Activated CD4-positive, alpha-beta T cell treated with anti-CD3 and anti-CD28 coated beads, Interleukin-2, amount 10 ng/mL, durations not matched to agents 7 days and 5 days (primary cell): ENCODE measurements at places on chromosomes 7 and 10. TPM values are rescaled to one million over a fixed set of nuclear protein-coding genes. Genes with fewer than 3 reads are reported as not detected.

ADRB1 gene
- total RNA-seq: not detected

DNA sequence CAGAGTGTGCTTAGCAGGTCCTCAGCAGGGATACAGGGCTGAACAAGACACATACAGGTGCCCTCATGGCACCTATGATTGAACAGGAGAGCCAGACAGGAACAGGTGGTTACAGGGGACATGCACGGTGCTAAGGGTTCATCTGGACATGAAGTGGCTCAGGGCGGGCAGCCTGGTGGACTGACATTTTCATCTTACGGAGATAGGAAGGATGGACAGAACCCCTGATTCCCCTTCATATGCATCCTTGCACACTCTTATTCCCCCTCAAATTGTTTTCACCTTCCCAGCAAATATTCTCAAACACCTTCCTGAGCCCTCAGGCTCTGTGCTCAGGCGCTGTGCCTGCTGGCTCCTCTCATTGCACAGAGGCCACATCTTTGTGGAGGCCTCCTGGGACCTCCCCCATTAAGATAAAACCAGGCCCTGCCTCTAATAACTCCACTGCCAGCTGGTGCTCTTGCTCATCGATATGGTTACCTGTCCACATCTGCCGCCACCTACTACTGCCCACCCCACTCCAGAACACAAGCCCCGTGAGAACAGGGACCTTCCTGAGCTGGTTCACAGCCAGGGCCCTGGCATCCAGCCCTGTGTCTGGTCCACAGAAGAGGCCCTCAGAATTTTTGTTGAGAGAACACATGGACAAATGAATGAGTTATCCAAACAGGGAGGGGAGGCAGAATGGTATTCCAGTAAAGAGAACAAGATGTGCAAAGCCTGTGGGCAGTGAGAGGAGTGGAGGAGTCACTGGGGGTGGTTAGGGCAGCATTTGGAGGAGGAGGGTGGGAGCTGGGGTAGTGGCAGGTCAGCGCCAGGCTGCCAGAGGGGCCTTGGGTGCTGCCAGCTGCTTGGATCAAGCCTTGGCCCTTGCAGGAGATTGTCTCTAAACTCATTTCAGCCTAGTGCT is 68.9 kb upstream of the AQP1 start:
- no peak for DNase-seq

TWIST1 gene
- 0.25 TPM for total RNA-seq

DNA sequence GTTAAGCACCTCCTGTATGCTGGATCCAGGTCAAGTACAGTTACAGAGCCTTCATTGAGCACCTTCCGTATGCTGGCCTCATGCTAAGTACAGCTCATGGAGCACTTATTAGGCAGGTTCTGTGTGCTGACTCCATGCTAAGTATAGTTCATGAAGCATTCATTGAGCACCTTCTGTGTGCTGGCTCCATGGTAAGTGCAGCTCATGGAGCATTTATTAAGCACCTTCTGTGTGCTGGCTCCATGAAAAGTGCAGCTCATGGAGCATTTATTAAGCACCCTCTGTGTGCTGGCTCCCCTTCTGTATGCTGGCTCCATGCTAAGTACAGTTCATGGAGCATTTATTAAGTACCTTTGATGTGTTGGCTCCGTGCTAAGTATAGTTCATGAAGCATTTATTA is 30.5 kb downstream of the MMD2 start:
- no peak for DNase-seq

- no peak for DNase-seq
Observed at GRCh38 chr10:82176587-82176986, 301.6 kb downstream of the NRG3 start.
